ENCODE measurements at places on chromosomes 2 and 18. TPM values are rescaled to one million over a fixed set of nuclear protein-coding genes. Genes with fewer than 3 reads are reported as not detected.
A peak's percentile ranks its signal among the peaks of the same experiment; 100 is the strongest.

- no peak overlapping the region for H3K27ac ChIP-seq
- no peaks in the 10 kb centered on the region for H3K36me3 ChIP-seq
- no peaks in the 10 kb centered on the region for H3K4me1 ChIP-seq
- no peak overlapping the region for H3K4me3 ChIP-seq
Observed at GRCh38 chr2:170217778-170218251, 39.9 kb downstream of the MYO3B start.

DNA sequence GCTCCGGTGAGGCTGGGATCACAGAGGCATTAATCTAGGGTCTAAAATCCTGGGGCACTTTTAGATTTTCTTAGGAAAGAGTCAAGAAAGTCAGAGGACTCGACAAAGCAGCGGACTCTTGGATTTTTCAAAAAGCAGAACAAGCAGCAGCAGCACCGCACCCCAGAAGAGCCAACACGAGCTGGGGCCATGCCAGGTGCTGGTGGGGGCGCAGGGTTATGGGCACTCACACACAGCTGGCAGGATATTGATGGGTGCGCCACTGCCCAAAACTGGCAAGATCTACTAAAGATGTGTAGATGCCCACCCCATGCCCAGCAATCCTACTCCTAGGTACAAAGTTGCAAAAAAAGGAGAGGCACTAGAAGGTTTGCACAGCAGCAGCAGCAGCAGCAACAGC is 33.9 kb upstream of the SEMA4C start:
- H3K27ac ChIP-seq = no peak overlapping the region
- H3K27me3 ChIP-seq = peaks cover 4% of the 10 kb centered on the region
- H3K4me3 ChIP-seq = no peak overlapping the region
- peaks cover 5% of the 10 kb centered on the region for H3K4me1 ChIP-seq

DNA sequence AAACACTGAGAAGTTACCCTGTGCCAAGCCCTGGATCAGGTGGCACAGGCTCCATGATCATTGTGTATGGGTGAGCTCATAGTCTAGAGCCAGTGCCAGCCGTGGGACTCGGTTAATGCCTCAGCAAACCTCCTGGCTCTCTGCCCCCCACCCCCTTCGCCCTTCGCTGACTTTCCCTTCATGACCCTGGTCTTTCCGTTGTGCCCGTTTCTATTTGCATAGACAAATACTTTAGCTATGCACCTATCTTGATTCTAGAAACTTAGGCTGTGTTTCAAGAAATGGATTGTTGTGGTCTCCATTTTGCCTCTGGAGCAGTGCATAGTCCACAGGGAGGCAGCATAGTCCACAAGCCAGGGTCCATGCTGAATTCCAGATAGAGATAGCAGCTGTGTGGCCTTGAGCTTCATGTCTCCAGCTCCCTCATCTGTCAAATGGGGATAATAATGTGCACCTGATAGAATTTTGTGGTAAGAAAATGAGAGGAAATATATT is 44.8 kb upstream of the KDM3A start:
- DNase-seq = peak; percentile 20
- H3K4me1 ChIP-seq = no peaks in the 10 kb centered on the region
- H3K27ac ChIP-seq = no peak overlapping the region
- no peaks in the 10 kb centered on the region for H3K36me3 ChIP-seq
- no peak overlapping the region for H3K4me3 ChIP-seq
- no peaks in the 10 kb centered on the region for H3K27me3 ChIP-seq

Gene ANKRD30BL
- polyA plus RNA-seq = not detected

Gene NT5DC4
- not detected for polyA plus RNA-seq

DNA sequence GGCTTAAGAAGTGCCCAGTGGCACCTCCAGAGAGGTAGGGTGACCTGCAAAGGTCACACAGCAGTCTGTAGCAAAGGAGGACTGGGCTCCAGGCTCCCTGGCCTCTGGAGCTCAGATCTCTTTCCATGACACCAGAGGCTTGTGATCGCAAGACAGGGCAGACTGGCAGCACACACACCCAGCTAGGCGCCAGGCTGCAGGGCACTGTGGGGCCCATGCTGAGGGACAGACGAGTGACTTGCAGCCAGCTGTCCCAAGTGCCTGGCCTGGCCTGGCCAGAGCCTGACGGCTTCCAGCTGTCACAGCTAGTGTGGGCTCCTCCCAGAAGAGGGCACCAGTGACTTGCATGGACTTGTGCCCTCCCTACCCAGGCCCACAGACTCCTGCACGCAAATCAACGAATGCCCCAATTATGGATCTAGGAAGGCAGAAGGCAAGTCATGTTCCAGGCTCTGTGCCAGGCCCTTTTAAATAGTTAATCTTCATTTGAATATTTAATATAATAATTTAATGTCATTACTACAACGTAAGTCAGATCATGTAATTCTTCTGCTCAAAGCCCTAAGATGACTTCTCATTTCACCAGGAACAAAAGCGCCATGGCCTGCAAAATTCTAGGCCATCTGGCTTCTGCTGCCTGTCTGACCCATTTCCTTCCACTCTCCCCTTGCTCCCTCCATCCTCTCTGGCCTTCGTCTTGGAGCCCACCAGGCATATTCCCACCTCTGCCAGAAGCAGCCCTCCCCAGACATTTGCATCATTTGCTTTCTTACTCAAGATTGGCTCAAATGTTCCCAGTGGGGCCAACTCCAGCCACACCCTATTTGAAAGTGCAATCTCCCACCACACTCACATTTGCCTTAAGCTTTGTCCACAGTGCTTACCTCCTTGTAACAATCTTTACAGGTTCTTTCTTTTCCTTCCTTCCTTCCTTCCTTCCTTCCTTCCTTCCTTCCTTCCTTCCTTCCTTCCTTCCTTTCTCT is 3.7 kb upstream of the SPEG start:
- no peak overlapping the region for H3K27ac ChIP-seq
- no peak for DNase-seq
- peaks cover 15% of the 10 kb centered on the region for H3K27me3 ChIP-seq
- H3K4me1 ChIP-seq = no peaks in the 10 kb centered on the region
- H3K4me3 ChIP-seq = no peak overlapping the region

GRCh38 chr18:35430721-35431373 is 53.7 kb upstream of the ZNF396 start:
- no peak overlapping the region for H3K4me3 ChIP-seq
- no peaks in the 10 kb centered on the region for H3K27me3 ChIP-seq
- H3K27ac ChIP-seq = no peak overlapping the region
- H3K36me3 ChIP-seq = no peaks in the 10 kb centered on the region

- DNase-seq = peak; percentile 4
- H3K27ac ChIP-seq = no peak overlapping the region
- H3K4me1 ChIP-seq = no peaks in the 10 kb centered on the region
- H3K27me3 ChIP-seq = no peaks in the 10 kb centered on the region
- no peak overlapping the region for H3K4me3 ChIP-seq
- H3K36me3 ChIP-seq = no peaks in the 10 kb centered on the region
Observed at GRCh38 chr2:143901185-143901842, 618.6 kb downstream of the ZEB2 start.

DNA sequence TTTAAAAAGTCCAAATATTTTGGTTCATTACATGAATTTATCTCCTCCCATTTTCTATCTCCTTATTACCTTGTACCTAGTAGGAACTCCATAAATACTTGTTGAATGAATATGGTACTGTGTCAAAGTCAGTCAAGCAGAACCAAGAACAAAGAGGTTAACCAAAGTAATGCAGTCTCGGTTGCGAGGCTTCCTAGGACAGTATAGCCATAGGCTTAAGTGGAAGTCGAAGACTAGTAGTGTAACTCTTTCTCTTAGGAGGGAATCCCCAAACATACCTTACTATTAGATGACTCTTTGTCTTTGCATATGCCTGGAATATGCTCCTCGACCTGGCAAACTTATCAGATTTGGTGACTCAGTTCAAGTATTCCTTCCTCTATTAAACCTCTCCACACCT is 4.8 kb downstream of the LIPT1 start:
- no peaks in the 10 kb centered on the region for H3K27me3 ChIP-seq
- no peak for DNase-seq
- no peak overlapping the region for H3K27ac ChIP-seq

Gene RGPD3
- not detected for polyA plus RNA-seq

DNA sequence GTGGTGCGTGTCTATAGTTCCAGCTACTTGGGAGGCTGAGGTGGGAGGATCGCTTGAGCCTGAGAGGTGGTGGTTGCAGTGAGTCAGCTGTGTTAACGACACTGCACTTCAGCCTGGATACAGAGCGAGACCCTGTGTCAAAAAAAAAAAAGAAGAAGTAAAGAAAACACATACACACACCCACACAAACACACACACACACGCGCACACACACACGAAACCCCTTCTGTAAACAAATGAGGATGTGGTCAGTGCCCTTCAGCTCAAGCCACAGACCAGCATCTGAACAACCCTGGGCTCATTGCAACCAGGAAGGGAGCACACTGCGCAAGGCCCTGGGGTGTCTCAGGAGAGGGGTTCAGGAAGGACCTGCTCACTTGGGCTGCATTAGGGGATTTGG is 47.9 kb upstream of the KCNF1 start:
- peak; percentile 94 for DNase-seq
- H3K27me3 ChIP-seq = peaks cover 9% of the 10 kb centered on the region
- H3K27ac ChIP-seq = peak overlapping the region; percentile 22
- H3K4me1 ChIP-seq = peaks cover 19% of the 10 kb centered on the region
- peak overlapping the region; percentile 28 for H3K4me3 ChIP-seq

DNA sequence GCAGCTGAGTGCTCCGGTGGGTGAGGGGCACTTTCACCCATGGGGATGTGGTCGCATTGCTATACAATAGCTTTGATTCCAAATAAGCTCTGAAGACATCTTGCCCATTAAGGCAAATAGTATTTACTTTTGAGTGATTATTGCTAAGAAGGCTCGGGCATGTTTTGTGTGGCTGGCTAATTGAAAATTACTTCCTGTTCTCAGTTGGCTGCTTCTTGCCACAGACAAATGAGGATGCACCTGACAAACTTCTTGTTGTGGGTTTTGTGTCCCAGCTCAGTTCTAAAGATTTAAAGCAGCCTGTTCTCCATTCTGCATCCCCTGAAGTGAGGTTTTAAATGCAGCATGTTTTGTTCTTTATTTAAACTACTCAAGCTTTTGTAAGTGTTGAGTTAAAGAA is 88.3 kb downstream of the KCNS3 start:
- no peak overlapping the region for H3K27ac ChIP-seq
- H3K4me3 ChIP-seq = no peak overlapping the region
- no peaks in the 10 kb centered on the region for H3K4me1 ChIP-seq

DNA sequence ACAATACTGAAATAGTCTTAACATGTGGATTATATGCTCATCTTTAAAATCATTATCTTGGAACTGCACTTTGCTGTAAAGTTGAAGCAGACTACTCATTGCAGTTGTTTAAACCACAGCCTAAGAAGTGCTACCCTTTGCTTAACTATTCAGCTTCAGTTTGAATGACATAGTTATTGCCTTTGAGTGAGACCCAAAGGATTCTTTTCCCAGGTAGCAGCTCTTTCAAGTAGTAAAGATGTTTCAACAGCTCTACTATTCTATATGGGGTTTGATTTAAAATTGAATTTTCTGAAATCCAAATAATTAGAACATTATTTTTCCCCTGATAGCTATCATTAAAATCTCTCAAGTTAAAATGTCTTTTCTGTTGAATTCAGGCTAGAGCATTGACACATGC is 1.1 kb downstream of the SCG2 start:
- peaks cover 5% of the 10 kb centered on the region for H3K27me3 ChIP-seq
- no peaks in the 10 kb centered on the region for H3K4me1 ChIP-seq
- H3K27ac ChIP-seq = no peak overlapping the region
- DNase-seq = no peak
- H3K4me3 ChIP-seq = no peak overlapping the region

Gene GPR75
- not detected for polyA plus RNA-seq

Gene NAT8
- polyA plus RNA-seq = not detected

DNA sequence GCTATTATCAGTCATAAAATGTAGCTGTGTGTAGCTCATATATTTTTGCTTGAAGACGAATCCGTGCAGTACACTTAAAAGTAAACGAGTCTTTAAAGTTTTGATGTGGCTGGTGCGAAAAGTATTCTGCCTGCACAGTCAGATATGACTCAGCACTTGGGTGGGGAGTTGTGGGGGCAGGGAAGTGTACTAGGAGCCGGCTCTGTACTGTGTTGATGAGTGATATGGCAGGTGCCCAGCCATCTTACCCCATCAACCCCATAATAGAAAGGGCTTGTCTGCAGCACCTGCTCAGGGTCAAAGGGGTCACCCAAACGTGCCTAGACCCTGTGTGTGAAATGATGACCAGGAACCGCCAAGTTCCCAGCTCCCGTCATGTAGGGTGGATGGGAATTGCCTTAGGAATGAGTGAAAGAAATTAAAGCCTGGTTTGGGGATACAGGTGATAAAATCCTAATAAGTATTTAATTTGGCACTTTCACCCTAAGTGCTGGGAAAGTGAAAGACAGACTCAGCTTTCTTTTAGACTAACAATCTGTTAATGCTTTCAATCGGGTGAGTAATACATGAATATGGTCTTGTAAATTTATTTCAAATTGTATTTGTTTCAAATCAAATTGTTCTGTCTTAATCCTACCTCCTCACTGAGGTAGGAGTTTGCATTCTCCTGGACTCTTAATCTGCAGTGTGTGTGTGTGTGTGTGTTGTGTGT is 48.0 kb downstream of the BCL2L11 start:
- H3K27me3 ChIP-seq = no peaks in the 10 kb centered on the region
- H3K4me3 ChIP-seq = no peak overlapping the region
- no peak overlapping the region for H3K27ac ChIP-seq
- DNase-seq = no peak

- no peak overlapping the region for H3K4me3 ChIP-seq
- peak; percentile 20 for DNase-seq
- peaks cover 3% of the 10 kb centered on the region for H3K4me1 ChIP-seq
- H3K27ac ChIP-seq = peak overlapping the region; percentile 26
- H3K27me3 ChIP-seq = no peaks in the 10 kb centered on the region
Observed at GRCh38 chr2:197184959-197185586, 125.5 kb downstream of the ANKRD44 start.

DNA sequence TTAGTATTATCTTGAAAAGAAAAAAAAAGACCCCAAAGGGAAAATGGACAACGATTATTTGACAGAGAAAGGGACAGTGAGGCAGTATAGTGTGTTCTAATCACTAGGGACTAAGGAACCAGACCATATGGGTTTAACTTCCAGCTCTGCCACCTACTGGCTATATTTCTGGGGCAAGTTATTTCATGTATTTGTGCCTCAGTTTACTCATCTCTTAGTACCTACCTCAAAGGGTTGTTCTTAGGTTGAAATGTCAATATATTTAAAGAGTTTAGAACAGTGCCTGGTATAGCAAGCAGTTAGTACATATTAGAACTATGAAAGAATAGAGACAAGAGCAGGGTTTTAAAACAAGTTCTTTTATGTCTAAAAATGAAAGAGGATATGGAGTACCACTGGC is 42.7 kb downstream of the PRKD3 start:
- peaks cover 53% of the 10 kb centered on the region for H3K36me3 ChIP-seq
- no peaks in the 10 kb centered on the region for H3K4me1 ChIP-seq
- no peaks in the 10 kb centered on the region for H3K27me3 ChIP-seq
- no peak for DNase-seq
- H3K4me3 ChIP-seq = no peak overlapping the region

Gene ALPP
- polyA plus RNA-seq = not detected

GRCh38 chr2:103327386-103327785 is 565.6 kb downstream of the TMEM182 start:
- H3K27me3 ChIP-seq = no peaks in the 10 kb centered on the region
- no peaks in the 10 kb centered on the region for H3K36me3 ChIP-seq
- H3K27ac ChIP-seq = no peak overlapping the region
- DNase-seq = no peak
- H3K4me3 ChIP-seq = no peak overlapping the region

- DNase-seq = peak; percentile 72
- H3K27ac ChIP-seq = no peak overlapping the region
- peaks cover 8% of the 10 kb centered on the region for H3K4me1 ChIP-seq
- no peaks in the 10 kb centered on the region for H3K36me3 ChIP-seq
- peak overlapping the region; percentile 26 for H3K4me3 ChIP-seq
- H3K27me3 ChIP-seq = no peaks in the 10 kb centered on the region
Observed at GRCh38 chr2:227460070-227460485, 11.9 kb upstream of the AGFG1 start.

All from CD14-positive monocyte (primary cell).